Small intestine (tissue), 16 donors: ENCODE measurements at places on chromosomes 4 and X. TPM values are rescaled to one million over a fixed set of nuclear protein-coding genes. Genes with fewer than 3 reads are reported as not detected.
A peak's percentile ranks its signal among the peaks of the same experiment; 100 is the strongest.

DNA sequence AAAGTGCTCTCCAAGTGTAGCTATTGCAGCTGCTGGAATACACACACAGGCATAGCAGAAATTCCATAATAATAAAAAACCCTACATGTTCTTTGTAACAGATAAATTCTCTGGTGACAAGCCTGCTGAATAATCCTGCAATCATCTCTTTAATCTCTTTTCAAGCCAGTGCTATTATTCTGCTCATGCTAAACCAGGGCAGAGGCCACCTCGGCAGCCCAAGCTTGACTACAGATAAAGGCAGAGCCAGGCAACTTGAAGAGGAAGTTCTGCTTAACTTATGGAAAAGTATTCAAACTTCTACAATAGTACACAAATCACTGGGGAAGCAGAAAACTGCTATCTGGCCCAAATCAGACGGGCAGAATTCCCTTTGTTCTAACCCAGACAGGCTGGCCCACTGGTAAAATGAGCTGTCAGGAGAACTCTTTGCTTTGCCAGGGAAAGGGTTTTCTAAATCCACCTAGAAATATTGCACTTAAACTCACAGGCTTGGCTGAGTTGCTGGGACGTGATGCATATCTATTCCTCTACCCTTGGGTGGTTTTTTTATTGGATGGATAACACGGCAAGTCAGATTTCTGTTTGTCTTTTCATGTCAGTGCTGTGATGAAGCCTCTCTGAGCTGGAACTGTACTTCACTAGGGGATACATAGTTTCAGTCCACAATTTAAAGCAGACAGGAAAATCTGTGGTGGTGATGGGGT, 70.5 kb downstream of the GATB start:
- peak overlapping the region; percentile 1 for H3K27ac ChIP-seq
- H3K4me1 ChIP-seq, result no peaks in the 10 kb centered on the region
- no peaks in the 10 kb centered on the region for H3K27me3 ChIP-seq
- H3K36me3 ChIP-seq, result no peaks in the 10 kb centered on the region
- no peak overlapping the region for H3K4me3 ChIP-seq

Gene VCX3A
- not detected for polyA plus RNA-seq

GRCh38 chrX:63747331-63747730, 37.7 kb downstream of the ARHGEF9 start:
- H3K4me3 ChIP-seq, result no peak overlapping the region
- no peak overlapping the region for H3K27ac ChIP-seq
- peaks cover 3% of the 10 kb centered on the region for H3K4me1 ChIP-seq
- no peak for DNase-seq
- H3K36me3 ChIP-seq, result no peaks in the 10 kb centered on the region
- no peaks in the 10 kb centered on the region for H3K27me3 ChIP-seq

- no peaks in the 10 kb centered on the region for H3K27me3 ChIP-seq
- no peak for DNase-seq
- no peaks in the 10 kb centered on the region for H3K4me1 ChIP-seq
- H3K27ac ChIP-seq, result no peak overlapping the region
- H3K4me3 ChIP-seq, result no peak overlapping the region
These were observed 183.0 kb downstream of the PACRGL start for GRCh38 chr4:20883231-20883630.

GRCh38 chrX:153812220-153812619, 17.8 kb downstream of the SSR4 start:
- H3K4me1 ChIP-seq, result no peaks in the 10 kb centered on the region
- H3K4me3 ChIP-seq, result no peak overlapping the region
- H3K27me3 ChIP-seq, result no peaks in the 10 kb centered on the region
- DNase-seq, result no peak
- no peak overlapping the region for H3K27ac ChIP-seq

- H3K27ac ChIP-seq, result no peak overlapping the region
- no peaks in the 10 kb centered on the region for H3K4me1 ChIP-seq
- no peak for DNase-seq
- H3K27me3 ChIP-seq, result no peaks in the 10 kb centered on the region
- no peak overlapping the region for H3K4me3 ChIP-seq
These were observed 19.0 kb downstream of the FAM47E start for GRCh38 chr4:76270244-76271175.

DNA sequence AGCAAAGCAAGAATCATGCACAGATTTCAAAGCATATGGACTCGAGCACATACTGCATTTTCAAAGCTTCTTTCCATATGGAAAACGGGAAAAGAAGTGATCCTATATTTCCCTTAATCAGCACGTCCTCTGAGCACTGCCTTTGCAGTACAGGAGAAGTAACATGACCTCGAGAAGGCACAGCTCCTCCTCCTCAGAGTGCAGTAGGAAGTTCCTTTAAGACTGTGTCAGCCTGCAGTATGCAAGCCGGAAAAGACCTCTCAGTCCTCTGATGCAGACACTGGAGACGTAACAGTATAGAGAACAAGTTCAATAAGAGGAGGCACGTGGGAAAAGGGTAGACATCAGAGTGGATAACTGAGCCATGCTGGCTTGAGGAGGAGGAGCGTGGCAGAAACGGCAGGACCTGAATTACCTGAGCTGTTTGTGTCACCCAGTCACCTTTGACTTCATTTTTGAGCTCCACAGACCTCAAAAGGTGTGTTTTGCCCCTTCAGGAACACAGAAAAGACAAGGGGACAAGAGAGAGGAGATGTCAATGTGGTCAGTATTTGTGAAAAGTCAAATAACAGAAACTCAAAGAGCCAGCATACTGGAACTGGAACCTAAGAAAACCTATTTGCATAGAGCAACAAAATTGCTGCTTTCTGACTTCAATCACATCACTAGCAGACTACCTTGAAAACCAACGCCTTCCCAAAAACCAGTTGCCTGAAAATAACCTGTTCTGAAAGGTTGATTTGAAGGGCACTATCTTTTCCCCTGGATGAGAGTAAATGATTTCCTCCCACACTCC, 20.8 kb downstream of the IRF2 start:
- peak overlapping the region; percentile 58 for H3K27ac ChIP-seq
- no peak overlapping the region for H3K4me3 ChIP-seq
- H3K27me3 ChIP-seq, result no peaks in the 10 kb centered on the region

Gene VSIG4
- 5.6 TPM for polyA plus RNA-seq

DNA sequence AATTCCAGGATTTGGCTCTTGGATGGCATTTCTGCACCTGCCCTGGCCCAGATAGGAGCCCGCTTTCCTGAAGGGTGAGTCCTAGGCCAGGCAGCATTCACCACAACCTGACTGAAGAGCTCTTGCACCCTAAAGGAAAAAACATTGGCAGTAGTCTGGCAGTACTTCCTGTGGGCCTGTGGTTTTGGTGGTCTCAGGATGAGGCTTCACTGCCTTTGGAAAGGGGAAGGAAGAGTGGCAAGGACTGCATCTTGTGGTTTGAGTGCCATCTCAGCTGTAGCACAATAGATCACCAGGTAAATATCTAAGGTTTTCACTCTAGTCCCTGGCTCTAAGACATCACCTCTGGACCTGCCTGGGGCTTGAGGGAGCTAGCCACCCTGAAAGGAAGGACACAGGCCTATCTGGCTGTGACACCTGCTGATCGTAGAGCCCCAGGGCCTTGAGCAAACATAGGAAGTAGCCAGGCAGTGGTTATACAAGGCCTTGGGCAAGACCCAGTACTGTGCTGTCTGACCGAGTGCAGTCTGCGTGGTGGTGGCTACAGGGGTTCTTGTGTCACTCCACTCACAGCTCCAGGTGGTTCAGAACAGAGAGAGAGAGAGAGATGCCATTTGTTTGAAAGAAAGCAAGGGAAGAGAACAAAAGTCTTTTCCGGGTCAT, 28.5 kb upstream of the PRRG1 start:
- no peak overlapping the region for H3K27ac ChIP-seq
- H3K36me3 ChIP-seq, result no peaks in the 10 kb centered on the region
- no peaks in the 10 kb centered on the region for H3K4me1 ChIP-seq
- no peak for DNase-seq

GRCh38 chrX:30874851-30875250, 14.2 kb downstream of the TAB3 start:
- H3K4me1 ChIP-seq, result no peaks in the 10 kb centered on the region
- no peaks in the 10 kb centered on the region for H3K36me3 ChIP-seq
- H3K27me3 ChIP-seq, result no peaks in the 10 kb centered on the region
- H3K4me3 ChIP-seq, result no peak overlapping the region
- no peak overlapping the region for H3K27ac ChIP-seq

Gene CACNA1F
- polyA plus RNA-seq, result 0.34 TPM

- H3K4me1 ChIP-seq, result no peaks in the 10 kb centered on the region
- no peaks in the 10 kb centered on the region for H3K36me3 ChIP-seq
- H3K27me3 ChIP-seq, result no peaks in the 10 kb centered on the region
- peak; percentile 21 for DNase-seq
These were observed 113.6 kb upstream of the TEX13C start for GRCh38 chrX:125205918-125206665.

DNA sequence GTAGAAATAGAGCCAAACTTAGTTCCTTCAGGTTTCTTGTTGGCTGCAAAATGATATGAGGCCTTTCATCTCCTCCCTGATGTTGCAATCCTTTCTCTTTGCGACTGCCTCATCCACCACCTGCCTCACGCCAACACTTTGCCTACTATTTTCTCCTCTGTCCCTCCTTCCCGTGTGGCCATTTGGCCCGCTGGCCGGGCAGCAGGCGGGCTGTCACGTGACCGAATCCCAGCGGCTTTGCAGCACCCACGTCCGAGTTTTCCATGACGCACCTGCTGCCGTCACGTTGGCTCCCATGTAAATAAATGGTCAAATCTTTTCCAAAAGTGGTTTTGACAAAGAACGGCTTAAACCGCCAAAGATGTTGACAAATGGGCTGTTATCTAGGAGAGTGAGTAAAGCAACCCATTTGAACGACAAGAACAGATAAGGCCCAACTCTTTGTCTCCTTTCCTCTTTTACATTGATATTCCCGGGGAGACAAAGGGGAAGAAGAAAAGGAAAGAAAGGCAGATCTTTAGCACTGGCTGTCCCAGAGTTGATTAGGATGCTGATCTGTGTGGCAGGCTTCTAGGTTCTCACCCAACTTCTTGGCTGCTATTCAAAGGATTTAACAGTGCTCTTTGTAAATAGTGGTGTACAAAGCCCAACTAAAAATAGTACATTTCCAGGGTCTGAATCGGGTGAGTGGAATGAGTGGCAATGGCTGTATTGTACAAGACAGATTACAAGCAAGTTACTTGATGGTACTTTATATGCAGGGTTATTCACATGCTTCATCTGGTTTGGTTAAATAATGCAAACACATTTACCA, 174.2 kb upstream of the JADE1 start:
- H3K4me3 ChIP-seq, result no peak overlapping the region
- no peaks in the 10 kb centered on the region for H3K36me3 ChIP-seq
- no peak overlapping the region for H3K27ac ChIP-seq
- H3K4me1 ChIP-seq, result peaks cover 8% of the 10 kb centered on the region

Gene BEX1
- polyA plus RNA-seq, result 22.9 TPM

Gene ADH7
- not detected for polyA plus RNA-seq

- H3K27me3 ChIP-seq, result no peaks in the 10 kb centered on the region
- H3K36me3 ChIP-seq, result no peaks in the 10 kb centered on the region
- peak; percentile 61 for DNase-seq
- no peak overlapping the region for H3K4me3 ChIP-seq
These were observed 195.0 kb upstream of the HS3ST1 start for GRCh38 chr4:11623726-11624037.

- H3K4me3 ChIP-seq, result no peak overlapping the region
- no peaks in the 10 kb centered on the region for H3K4me1 ChIP-seq
- H3K27ac ChIP-seq, result no peak overlapping the region
- no peak for DNase-seq
- no peaks in the 10 kb centered on the region for H3K27me3 ChIP-seq
- no peaks in the 10 kb centered on the region for H3K36me3 ChIP-seq
These were observed 20.6 kb upstream of the KIAA0232 start for GRCh38 chr4:6761649-6762615.

GRCh38 chrX:7264399-7264798, 116.4 kb upstream of the PUDP start:
- no peak for DNase-seq
- H3K27ac ChIP-seq, result no peak overlapping the region
- no peak overlapping the region for H3K4me3 ChIP-seq
- H3K36me3 ChIP-seq, result peaks cover 2% of the 10 kb centered on the region

GRCh38 chr4:170051402-170051801, 25.2 kb upstream of the MFAP3L start:
- no peak for DNase-seq
- H3K27me3 ChIP-seq, result no peaks in the 10 kb centered on the region
- H3K4me1 ChIP-seq, result no peaks in the 10 kb centered on the region
- H3K36me3 ChIP-seq, result no peaks in the 10 kb centered on the region
